ENCODE measurements at places on chromosomes 13 and 19.

DNA sequence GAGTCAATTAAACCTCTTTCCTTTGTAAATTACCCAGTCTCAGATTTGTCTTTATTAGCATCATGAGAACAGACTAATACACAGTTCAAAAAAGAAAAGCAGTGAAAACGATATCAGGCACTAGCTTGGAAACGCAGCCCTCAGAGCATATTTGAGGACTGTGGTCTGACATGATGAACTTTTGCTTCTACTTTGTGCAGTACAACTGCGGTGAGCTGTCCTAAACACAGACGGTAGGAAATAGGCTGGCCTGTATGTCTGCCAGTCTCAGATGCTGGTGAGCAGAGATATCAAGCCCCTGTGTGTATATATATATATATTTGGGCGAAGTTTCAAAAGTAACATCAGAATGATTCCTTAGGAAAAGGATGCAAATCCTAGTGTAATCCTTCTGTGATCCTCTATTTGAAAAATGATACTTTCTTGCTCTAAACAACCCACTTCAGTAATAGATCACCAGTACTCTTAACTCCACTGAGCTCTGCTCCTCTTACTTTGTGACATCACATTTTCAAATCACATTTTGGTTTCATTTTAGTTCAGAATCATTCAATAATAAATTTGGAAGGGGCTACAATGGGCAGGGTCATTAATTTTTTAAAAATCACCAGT is 74.4 kb downstream of the TNFRSF19 start:
- DNase-seq: no peak

DNA sequence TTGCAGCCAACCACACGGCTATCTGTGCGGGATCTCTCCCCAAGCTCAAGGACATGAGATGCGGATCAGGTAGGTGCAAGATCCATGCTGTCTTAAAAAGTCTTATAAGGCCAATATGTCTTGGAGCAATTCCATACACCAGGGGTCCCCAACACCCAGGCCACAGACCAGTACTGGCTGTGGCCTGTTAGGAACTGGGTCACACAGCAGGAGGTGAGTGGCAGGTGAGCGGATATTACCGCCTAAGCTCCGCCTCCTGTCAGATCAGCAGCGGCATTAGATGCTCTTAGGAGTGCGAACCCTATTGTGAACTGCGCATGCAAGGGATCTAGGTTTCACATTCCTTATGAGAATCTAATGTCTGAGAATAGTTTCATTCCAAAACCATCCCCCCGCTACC is 68.8 kb upstream of the ZNF599 start:
- DNase-seq: no peak

GRCh38 chr13:61778531-61778930 is 362.9 kb upstream of the PCDH20 start:
- no peak for DNase-seq

DNA sequence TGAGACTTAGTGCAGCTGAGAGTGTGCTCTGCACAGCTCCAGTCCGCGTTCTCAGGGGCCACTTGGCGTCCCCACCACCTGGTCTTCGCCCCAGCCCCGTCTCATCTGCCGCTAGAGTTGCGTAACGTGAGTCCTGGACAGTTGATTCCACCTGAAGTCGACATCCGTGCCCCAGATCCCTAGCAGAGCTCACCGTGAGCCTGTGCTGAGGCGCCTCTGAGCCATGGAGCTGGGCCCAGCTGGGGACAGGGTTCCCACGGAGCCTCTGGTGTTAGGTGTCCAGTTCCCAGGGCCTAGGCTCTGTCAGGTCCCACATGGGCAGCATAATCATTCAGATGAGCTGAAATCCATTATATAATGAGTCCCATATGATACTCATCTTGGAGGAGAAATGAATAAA is 147.1 kb upstream of the SOX1 start:
- DNase-seq: no peak

DNA sequence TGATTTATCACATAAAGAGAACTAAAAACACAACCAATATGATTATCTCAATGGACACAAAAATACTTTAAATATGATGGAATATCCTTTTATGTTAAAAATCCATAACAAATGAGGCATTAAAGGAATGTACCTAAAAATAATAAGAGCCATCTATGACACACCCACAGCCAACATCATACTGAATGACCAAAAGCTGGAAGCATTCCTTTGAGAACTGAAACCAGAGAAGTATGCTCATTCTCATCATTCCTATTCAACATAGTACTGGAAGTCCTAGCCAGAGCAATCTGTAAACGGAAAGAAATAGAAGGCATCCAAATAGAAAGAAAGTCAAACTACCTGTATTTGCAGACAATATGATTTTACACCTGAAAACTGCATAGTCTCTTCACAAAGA is 671.0 kb downstream of the SLITRK1 start:
- DNase-seq: no peak

DNA sequence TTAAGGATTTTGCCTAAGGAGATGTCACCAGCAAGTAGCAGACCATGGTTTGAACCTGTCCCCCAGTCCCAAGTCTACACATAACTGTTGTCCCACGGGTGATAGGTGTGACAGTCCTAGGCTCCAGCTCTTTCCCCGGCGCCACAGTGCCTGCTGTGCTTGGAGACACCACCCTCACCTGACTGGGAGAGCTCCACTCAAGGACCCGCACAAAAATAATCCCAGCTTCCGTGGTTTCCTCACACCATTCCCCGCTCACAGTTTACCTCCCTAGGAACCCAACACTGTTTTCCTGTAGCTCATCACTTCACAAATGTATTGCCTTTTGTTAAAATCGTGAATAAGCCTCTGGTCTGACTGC is 19.8 kb upstream of the RASA3 start:
- DNase-seq: no peak

DNA sequence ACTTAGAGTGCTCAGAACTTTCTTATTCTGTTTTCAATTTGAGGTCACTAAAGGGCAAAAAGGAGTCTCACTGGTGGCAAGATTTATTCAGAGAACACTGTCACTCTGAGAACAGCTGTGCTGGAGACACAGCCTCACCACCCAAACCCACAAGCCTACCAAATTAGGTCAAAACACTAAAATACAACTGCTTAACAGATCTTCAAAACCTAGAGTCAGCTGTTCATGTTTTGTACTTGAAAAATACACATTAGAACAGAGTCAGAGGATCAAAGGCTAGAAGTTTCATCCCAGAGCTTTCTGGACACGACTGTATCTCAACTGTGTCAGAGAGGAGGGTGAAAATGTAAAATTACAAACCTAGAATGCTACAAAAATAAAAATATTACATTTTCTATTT is 89.3 kb downstream of the MIPEP start:
- DNase-seq: no peak

GRCh38 chr13:39531646-39532045 is 71.3 kb downstream of the LHFPL6 start:
- no peak for DNase-seq

GRCh38 chr13:59182241-59182640 is 981.5 kb downstream of the DIAPH3 start:
- no peak for DNase-seq

DNA sequence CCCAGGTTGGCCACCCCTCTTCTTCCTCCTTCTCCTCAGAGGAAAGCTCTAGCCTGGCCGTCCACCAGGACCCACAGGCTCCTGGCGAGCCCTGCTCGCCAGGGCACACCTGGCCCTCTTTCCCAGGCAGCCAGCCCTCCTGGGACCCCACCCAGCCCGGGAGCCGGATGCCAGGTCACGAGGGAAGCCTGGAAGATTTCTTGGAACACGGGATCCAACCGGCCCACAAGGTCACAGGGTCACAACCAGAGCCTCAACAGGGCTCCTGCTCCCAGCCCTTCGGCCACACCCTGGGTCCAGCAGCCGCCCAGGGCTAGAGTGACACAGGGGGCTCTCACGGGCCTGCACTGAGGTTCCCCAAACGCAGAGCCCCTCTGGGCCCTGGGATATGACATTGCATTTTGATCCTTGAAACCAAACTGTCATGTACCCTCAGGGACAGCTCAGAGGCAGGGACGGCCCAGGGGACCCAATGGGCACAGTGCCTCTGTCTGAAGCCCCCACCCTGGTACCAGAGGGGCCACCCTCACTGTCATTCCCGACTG is 5.5 kb downstream of the MKNK2 start:
- no peak for DNase-seq

DNA sequence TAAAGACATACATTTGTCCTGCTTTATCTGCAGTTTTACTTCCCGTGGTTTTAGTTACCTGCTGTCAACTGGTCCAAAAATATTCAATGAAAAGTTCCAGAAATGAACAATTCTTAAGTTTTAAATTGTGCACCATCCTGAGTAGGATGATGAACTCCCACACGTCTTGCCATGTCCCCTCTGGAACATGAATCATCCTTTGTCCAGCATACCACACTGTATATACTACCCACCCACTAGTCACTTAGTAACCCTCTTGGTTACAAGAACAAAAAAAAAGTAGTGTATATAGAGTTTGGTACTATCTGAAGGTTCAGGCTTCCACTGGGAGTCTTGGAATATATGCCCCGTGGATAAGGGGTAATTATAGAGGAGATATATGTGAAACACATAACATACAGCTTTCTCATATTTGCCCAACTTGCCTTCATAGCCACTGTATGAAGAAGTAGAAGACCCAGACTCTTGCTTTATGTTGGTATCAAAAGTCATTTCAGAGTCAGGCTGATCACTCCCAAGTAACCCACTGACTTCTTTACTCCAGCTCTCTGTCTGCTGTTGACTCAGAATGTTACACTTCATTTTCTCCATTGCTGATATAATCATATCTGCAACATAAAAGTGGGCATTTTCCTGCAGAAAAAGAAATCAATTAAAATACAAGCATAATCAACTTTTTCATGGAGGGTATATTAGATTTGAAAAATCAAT is 19.3 kb downstream of the RUBCNL start:
- DNase-seq: no peak

DNA sequence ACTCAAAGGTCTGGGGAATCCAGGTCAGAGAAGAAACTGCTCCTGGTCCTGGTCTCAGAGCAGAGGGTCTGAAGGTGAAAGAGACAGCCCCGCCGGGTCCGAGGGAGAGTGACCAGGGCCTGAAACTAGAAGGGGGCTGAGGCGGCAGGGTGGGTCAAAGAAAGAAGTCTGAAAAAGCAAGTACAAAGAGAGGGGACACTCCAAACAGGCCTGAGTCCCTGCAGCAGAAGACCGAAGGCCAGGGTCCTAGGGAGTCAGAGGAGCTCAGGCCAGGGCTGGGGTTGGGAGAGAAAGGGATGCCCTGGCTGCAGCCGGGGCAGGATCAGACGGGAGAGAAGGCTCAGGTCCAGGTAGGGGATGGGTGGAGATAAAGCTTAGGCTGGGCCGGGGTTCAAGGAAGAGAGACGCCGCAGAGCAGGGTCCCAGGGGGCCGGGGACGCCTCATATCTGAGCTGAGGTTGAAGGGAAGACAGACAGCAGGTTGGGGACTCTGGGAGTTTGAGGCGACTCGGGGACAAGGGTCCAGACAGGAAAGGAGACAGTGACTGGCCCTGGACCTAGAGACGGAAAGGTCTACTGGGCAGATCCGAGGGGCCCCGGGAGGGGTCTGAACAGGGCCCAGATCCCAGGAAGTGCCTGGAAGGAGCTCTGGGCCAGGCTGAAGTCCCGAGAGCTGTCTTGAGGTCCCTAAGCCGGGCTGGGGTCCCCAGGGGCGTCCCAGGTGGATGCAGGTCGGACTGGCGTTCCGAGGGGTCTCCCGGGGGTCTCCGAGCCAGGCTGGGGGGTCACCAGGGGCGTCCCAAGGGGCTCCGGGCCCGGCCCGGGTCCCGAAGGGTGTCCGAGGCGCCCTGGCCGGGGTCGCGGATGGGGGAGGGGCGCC is 795 bp downstream of the MLLT1 start:
- no peak for DNase-seq

DNA sequence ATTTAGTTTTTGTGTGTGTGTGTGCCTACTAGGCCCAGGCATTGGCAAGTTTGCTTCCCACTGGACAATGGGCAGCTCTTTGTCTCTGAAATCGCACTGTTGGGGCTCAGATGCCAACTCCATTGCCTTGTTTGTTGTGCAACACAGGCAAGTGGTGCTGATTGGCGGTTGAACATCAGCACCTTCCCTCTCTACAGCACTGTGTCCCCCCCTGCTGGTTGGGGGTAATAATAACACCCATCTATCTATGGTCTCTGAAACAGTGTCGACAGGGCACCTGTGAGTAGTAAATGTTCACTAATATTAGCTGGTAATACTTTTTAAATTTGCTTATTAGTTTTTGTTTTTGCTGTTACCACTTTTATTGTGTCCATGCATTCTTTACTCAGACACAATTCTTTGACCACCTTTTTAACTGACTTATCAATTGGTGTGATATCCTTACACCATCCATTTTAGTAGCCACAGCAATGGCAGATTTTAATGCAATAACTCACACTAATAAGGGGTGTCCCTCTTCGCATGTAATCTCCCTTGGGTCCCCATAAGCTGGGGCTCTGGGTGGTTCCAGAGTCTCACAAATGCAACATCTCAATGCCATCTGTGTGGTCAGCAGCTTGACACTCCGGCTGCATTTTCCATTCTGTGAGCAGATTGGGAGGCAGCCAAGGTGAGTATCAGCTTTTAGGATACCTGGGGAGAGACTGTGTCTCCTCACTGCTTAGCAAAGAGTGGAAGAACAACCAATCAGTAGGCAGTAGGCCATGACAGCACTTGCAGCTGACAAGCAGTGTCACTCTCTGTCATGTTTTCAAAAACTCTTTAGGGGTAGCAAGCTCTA is 47.7 kb upstream of the UQCRFS1 start:
- DNase-seq: peak; percentile 8

DNA sequence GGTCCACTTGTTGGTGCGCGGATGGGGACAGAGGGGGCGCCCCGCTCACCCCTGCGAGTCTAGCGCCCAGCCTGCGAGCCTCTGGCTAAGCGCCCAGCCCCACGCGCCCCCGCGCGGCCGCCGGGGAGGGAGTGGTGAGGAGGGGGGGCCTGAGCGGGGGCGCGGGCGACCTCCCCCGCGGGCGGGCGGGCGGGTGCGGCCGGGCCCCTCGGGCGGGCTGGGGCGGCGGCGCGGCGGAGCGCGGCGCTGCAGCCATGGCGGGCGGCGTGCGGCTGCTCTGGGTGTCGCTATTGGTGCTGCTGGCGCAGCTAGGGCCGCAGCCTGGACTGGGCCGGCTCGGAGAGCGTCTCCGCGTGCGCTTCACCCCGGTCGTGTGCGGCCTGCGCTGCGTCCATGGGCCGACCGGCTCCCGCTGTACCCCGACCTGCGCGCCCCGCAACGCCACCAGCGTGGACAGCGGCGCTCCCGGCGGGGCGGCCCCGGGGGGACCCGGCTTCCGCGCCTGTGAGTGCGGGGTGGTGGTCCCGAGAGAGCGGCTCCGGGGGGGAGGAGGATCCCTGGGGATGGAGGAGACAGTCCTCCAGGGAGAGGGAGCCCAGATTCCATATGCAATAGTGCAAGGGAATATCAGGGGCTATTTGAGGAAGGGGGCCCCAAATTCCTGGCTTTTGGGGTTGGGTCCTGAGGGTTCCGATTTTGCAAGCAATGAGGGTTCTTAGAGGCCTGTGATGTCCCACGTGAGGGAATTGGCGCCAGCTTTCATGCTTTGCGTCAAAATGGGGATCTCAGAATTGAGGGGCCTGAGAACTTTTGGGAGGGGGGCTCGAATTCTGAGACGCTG is at the start of gene LTBP4:
TSS of gene LTBP4 (plus strand) at position 236 of the 841 bp plus-strand sequence. CDS start at position 255, 19 bp downstream.
- no peak for DNase-seq

DNA sequence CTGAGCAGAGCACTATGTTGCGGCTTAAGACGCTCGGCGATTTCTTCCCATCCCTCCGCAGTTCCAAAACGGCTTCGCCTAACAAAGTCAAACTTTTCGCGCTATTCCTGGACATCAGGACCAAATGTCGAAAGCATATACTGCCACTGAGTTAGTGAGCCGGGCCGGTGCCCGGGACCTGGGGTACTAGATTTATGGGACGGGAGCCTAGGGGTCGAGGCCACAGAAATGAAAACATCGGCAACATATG is 699 bp downstream of the RCBTB2 start:
- no peak for DNase-seq

GRCh38 chr13:110105136-110105535 is 201.8 kb downstream of the COL4A1 start:
- DNase-seq: no peak
